ENCODE measurements at places on chromosomes 2 and 18. TPM values are rescaled to one million over a fixed set of nuclear protein-coding genes. Genes with fewer than 3 reads are reported as not detected.

Gene FSHR
- not detected for total RNA-seq

DNA sequence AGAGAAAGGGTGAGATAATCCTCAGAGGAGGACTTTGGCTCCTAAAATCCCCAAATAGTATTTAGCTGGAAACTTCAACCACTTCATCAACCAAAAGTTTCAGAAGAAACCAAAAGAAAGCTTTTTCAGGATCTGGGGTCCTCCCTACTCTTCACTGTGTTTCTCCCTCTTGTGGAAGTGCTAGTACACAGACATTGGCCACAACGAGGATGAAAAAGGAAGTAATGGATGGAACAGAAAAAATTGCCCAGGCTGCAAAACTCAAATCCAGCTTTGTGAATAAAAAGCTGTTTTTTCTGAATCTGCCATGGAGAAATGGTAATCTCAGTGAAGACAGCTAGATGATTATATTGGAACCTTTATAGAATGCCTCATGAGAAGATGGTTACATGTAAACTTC is 4.0 kb downstream of the PID1 start:
- no peak for DNase-seq

- DNase-seq = no peak
Observed at GRCh38 chr2:202337151-202337550, 39.0 kb upstream of the BMPR2 start.

DNA sequence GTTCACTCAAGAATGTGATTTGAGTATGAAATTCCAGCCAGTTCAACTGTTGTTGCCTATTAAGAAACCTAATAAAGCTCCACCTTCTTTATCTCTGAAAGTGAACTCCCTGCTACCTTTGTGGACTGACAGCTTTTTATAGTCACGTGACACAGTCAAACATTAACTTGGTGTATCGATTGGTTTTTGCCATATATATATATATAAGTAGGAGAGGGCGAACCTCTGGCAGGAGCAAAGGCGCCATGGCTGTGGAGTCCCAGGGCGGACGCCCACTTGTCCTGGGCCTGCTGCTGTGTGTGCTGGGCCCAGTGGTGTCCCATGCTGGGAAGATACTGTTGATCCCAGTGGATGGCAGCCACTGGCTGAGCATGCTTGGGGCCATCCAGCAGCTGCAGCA is at the start of gene UGT1A1:
Gene UGT1A1, plus strand, starts transcription at position 228 of the 400 bp plus-strand sequence. Its CDS starts 18 bp downstream, at position 246.
- no peak for DNase-seq

DNA sequence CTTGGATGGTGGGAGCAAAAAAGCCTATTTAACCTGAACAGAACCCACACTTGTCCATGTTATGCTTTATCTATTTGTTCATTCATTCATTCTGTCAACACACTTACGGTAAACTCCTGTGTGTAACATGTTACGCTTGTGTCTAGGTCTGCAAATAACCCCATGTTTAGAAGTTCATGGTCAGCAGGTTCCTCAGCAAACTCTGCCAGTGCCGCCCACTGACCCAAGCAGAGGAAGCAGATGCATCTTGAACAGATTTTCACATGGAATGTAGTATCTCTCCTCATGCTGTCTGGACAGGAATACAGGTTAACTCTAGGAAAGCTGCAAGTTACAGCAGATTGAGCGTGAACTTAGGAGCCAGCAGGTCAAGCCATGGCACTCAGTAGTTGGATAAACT is 213.7 kb upstream of the COPS8 start:
- DNase-seq = no peak

DNA sequence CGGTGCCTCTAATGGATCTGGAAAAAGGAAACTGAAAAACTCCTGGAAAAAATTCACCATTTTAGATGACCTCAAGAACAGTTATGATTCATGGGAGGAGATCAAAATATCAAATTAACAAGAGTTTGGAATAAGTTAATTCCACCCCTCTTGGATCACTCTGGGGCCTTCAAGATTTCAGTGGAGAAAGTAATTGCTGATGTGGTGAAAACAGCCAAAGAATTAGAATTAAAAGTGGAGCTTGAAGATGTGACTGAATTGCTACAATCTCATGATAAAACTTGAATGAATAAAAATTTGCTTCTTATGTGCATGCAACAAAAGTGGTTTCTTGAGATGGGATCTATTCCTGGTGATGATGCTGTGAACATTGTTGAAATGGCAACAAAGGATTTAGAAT is 974.4 kb upstream of the GYPC start:
- no peak for DNase-seq

GRCh38 chr2:212939777-212940531 is 211.5 kb downstream of the IKZF2 start:
- DNase-seq = no peak

GRCh38 chr2:157856187-157856515 is 20.0 kb downstream of the ACVR1 start:
- DNase-seq = no peak

DNA sequence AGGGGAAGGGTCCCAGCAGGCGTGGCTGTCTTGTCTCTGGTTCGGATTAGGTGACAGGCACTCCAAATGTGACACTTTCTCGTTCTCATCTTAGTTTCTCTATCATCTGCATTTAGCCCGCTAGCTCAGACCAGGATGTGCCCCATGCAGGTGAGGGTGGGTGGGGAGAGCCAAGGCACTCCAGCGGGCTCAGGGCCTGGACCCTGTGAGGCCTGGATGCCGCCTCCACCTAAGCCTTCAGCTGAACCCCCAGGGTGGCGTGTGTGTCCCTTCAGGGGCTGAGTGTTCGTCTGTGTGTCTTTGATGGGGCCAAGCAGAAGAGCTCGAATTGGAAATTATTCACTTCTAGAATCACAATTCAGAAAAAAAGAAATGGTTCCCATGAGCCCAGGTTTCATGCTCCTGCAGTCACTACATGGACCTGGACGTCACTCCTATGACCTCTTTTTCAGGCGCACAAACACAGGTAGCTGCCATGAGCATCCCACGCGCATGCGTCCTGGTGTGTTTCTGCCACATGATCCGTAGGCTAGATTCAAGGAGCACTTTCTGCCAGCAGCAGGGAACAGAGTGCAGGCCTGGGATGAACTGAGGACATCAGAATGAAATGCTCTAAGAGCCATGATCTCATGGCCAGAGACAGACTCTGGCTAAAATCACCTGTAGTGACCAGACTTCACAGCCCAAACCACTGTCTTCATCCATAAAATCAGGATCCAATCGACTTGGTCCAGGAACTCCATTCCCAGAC is 25.8 kb downstream of the CIDEA start:
- no peak for DNase-seq

DNA sequence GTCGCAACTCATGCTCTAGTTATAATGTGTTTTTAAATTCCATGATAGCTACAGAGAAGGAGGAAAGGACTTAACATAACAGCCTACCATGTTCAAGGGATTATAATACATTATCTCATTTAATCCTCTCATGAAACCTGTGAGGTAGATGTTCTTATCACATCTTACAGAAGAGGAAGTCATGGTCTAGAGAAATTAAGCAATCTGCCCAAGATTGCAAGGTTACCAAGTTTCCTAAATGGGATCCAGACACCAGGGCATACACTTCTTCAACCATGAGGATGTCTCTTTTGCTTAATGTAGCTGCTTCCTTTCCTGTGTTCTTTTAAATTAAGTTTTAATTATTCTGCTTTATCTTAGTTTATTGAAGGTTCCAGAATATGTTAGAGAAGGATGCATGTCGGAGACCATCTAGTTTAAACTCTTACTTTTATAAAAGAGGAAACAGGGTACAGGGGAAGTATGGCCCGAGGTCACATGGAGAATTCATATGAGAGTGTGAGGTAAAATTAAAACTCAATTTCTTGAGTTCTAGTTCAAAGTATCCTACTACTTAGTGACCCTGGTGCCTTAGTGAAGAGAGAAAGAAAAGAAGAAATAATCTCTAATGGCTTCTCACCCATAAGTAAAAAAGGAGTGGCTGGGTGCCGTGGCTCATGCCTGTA is 3.6 kb upstream of the IL1A start:
- DNase-seq = no peak

- no peak for DNase-seq
Observed at GRCh38 chr2:96157649-96158553, 12.7 kb upstream of the DUSP2 start.

- DNase-seq = no peak
Observed at GRCh38 chr2:9260464-9260918, 53.9 kb downstream of the ASAP2 start.

- peak; percentile 53 for DNase-seq
Observed at GRCh38 chr18:61606759-61607158, 273.5 kb downstream of the CDH20 start.

- DNase-seq = no peak
Observed at GRCh38 chr2:101946372-101947039, 45.3 kb upstream of the IL1R2 start.

- no peak for DNase-seq
Observed at GRCh38 chr2:62267696-62268095, 71.8 kb downstream of the B3GNT2 start.

GRCh38 chr2:37357069-37357468 is 12.6 kb downstream of the QPCT start:
- DNase-seq = no peak

- DNase-seq = no peak
Observed at GRCh38 chr18:40576507-40577115, 1378.4 kb upstream of the PIK3C3 start.

DNA sequence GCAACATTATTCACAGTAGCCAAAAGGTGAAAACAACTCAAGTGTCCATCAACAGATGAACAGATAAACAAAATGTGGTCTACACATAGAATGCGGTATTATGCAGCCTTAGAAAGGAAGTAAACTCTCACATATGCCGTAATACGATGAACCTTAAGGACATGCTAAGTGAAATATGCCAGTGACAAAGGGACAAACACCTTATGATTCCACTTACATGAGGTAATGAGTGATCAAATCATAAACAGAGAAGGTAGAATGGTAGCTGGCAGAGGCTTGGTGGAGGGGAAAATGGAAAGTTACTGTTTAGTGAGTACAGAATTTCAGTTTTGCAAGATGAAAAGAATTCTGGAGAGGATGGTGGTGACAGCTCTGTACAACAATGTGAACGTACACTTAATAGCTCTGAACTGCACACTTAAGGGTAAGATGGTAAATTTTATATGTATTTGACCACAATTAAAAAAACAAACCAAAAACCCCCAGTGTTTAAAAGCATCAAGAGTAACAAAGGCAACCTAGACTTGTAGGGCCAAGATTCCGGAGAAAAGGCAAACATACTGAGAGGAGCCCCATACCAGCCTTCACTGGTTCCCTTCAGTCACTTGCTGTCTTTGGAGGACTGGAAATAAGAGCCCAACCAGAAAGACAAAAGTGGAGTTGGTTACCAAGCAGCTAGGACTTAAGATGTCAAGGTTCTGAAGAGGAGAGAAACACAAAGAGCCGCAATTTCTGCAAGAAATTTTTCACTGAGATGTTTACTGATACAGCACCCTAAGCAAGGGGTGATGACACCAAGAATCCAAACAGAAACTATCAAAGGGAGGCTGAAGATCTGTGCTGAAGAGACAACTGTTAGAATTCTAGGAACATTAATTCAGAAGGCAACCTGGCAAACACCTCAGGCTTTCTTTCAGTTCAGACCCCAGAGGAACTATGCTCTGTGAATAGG is 61.3 kb downstream of the CUL3 start:
- DNase-seq = no peak

- DNase-seq = no peak
Observed at GRCh38 chr18:55031164-55031563, 71.9 kb upstream of the CCDC68 start.

Data from epithelial cell of proximal tubule (primary cell).